Activated naive CD8-positive, alpha-beta T cell treated with anti-CD3 and anti-CD28 coated beads, Interleukin-2, amount 50 U/mL, for 24 hours (primary cell): ENCODE measurements at places on chromosomes 11 and 22.

DNA sequence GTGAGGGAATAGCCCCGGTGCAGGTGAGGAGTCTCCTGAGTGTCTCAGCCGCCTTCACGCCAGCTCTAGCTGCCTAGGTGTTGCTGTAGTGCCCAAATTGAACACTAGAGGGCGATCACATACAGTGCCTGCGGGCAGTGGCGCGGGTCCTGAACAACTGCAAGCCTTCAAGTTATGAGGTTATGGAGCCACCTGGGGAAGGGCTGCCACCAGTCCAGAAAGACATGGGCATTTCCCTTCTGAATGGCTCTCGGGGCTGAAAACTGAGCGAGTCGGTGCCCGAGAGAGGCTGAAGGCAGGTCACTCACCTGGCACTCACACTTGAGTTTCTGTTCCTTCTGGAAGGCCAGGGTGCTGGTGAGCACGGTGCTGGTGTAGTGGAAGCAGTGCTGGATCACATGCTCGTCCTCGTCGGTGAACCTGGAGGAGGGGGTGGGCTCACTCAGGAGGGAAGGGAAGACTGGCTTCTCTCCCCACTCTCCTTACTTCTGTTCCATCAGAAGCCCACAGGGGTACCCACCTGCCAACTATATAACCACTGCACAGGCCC, 88.4 kb downstream of the PDE2A start:
- DNase-seq = peak; percentile 67

DNA sequence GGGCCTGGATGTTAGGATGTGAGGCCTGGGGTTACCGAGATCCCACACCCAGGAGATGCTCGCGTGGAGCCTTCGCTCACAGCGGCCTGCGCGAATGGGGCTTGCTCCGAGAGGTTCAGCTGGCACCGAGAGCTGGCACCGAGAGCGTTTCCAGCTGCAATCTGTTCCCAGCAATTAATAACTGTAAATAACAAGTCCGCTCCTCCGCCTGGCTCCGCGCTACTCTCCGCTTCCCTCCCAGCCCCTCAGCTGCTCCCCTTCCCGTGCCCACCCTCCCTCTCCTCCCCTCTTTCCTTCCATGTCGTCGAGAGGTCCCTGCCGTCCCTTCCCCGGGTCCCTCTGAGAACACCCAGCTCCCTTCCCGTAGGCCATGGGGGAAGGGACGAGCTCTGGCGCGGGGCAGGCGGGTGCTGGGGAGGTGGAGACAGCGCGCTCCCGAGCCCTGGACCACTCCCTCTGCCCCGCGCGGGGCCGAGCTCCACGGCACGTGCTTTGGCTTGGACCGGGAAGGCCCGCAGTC, 110.8 kb downstream of the WNT7B start:
- no peak for DNase-seq

DNA sequence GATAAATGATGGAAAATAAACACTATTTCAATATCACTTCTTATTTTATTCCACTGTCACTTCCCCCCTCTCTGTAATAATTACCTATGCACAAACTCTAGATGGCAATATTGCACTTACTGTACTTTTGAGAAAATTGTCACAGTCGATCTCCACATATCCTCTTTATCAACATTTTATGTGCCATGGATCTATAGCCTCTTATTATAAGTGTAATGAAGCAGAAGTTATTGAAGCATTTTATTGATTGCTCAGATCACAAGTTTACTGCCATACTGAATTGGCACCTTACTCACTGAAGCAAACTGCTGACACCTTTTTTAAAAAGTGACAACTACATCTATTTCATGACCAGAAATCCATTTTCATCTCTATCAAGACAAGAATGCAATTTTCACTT, 133.4 kb downstream of the DCDC1 start:
- no peak for DNase-seq

DNA sequence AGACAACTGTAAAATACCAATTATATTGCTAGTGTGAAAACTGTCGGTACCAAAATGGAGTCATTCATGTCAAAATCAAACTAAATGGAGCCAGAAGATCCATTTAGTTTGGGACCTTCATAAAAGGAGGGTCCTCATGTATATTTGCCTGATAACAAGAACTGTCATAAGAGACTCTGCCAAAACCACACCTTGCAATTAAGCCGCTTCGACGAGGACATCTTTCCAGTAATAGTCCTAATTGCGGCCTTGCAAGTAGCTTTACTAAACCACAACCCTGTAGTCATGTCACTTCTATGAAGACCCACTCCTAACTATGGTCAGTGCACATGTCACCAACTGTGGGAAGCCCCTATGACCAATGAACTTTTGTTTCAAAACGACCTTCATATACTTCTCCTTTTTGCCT, 9.4 kb downstream of the UBQLN3 start:
- DNase-seq = no peak

DNA sequence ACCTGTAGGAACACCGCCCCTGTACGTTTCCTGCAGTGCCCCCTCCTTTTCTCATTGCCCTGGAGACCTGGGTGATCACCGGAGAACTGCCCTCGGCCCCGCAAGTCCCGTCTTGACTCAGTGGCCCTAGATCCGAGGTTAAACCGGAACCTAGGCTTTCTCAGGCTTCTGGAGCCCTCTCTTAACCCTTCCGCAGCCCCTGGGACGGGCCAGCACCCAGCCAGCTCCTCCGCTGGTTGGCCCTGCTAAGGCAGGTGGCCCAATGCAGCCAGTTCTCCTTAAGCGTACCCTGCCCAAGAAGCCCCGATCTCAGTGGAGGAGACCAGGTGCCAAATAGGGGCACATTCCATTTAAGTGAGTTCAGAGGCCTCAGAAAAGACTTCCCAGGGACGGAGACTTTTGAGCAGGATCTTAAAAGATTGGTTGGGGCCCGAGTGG, 776 bp downstream of the NLRX1 start:
- DNase-seq = peak; percentile 51

DNA sequence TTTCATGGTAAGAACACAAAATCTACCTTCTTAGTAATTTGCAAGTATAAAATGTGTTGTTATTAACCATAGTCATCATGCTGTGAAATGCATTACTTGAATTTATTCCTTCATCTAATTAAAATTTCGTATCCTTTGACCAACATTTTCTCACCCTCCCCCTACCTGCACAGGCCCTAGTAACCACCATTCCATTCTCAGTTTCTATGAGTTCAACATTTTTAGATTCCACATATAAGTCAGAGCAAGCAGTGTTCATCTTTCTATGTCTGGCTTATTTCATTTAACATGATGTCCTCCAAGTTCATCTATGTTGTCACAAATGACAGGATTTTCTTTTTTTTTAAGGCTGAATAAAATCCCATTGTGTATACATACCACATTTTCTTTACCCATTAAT, 43.5 kb upstream of the CCDC179 start:
- no peak for DNase-seq

DNA sequence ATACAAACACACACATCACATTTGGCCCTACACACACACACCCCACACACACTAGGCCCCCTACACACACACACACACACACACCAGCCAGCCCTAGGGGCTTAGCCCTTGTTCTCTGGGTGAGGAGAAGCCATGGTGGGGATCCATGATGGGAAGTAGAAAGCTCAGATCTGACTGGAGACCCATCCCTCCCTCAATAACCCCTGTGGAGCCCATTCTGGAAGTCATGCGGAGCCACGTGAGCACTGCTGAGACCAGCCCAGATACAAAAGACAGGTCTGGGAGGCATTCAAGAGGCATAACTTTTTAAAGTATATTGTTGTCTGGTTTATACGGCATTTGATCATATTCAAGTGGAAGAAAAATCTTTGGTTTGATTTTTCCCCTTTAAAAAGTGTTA, 448.5 kb downstream of the SOX6 start:
- DNase-seq = no peak

DNA sequence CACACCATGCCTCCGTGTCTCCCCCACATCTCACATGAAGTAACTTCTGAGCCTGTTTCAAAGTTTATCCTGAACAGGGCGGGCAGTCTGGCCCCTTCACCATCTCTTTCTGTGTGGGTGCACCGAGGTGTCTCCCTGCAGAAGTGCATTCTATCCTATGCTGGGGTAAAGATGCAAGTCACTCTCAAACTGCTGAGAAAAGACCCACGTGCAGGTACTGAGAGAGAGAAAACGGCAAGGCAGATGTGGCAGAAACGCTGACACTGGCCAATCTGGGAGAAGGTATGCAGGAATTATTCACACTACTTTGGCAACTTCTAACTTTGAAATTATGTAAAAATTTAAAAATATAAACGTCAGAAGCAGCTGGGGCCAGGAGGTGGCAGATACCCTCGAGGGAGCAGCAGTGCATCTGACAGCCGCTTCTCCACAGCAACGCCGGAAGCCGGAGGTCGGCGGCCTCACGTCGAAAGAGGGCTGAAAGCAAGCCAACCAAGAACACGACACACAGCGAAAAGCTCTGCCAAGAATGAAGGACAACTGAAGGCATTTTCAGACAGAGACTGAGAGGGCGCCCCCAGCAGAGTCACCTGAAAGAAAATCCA, 34.2 kb upstream of the MOB2 start:
- DNase-seq = no peak

DNA sequence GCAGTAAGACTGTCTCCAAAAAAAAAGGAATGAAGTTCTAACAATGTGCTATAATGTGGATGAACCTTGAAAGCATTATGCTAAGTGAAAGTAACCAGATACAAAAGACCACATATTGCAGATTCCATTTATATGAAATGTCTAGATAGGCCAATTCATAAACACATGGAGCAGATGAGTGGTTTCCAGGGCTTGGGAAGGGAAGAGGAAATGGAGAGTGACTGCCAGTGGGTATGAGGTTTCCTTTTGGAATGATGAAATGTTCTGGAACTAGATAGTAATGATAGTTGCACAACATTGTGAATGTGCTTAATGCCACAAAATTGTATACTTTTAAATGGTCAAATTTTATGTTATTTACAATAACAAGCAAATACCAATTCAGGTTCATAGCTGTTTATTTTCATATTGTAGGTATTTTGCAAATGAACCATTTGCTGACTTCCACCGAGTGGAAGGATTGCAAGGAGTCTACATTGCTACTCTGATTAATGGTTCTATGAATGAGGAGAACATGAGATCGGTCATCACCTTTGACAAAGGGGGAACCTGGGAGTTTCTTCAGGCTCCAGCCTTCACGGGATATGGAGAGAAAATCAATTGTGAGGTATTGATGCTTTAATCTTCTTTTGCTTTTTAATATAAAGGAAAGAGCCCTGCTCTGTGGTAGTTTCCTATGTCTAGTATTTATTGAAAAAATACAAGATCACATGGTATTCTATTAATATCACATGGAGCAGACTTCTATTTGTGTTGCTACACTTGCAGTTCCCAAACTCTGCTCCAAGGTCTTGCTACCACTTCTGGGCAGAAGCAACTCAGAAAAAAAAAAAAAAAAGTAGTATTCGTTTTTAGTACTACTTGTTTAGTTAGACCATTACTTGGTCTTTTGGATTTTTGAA, 67.7 kb upstream of the SORL1-AS1 start:
- DNase-seq = no peak

- DNase-seq = no peak
Observed at GRCh38 chr22:46379066-46379930, 43.8 kb downstream of the TRMU start.

- no peak for DNase-seq
Observed at GRCh38 chr22:22513619-22514018, 5.1 kb upstream of the ZNF280B start.

- no peak for DNase-seq
Observed at GRCh38 chr11:117849781-117850414, 25.4 kb upstream of the FXYD2 start.

DNA sequence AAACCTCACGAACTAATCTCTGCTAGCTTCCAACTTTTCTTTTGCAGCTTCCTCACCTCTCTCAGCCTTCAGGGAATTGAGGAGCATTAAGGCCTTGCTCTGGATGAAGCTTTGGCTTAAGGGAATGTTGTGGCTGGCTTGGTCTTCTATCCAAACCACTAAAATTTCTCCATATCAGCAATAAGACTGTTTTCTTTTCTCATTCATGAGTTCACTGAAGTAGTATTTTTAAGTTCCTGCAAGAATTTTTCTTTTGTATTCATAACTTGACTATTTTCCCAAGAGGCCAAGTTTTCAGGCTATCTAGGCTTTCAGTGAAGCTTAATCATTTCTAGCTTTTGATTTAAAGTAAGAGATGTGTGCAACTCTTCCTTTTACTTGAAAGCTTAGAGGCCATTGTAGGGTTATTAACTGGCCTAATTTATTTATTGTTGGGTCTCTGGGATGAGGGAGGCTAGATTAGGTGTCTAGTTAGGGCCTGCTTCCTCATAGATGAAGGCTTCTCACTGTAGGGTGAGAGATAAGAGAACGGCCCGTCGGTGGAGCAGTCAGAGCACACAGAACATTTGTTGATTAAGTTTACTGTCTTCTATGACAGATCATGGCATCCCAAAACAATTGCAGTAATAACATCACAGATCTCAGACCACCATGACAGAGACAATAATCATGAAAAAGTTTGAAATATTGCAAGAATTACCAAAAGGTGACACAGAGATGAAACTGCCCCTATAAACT, 33.2 kb downstream of the CSF2RB start:
- DNase-seq = no peak

GRCh38 chr11:10606536-10607208, 38.2 kb upstream of the LYVE1 start:
- DNase-seq = no peak

DNA sequence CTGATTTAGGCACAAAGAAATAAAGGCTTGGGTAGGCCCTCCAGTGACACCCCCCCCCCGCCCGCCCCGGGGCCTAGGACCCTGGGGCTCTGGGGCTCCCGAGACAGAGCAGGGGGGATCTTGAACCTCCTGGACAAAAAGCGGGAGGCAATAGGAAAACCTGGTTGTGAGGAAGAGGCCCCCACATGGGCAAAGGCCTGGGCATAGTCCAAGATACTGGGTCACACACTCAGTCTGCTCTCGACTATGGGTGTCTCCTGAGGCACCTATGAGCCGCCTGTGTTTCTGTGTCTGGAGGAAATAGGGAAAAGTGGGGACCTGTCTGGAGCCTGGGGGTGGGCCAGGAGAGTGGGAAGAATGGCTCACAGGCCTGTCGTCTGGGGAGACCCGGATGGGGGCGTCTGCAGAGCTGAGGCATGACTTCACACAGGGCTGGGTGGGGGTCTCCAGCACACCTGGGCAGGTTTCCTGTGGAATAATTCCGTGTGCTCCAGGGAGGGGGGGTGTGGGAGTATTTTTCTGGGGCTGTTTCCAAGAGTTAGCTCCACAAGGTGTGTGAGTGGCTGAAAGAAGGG, 2.4 kb upstream of the MN1 start:
- no peak for DNase-seq

- DNase-seq = no peak
Observed at GRCh38 chr22:33666279-33666960, 253.9 kb downstream of the LARGE1 start.

DNA sequence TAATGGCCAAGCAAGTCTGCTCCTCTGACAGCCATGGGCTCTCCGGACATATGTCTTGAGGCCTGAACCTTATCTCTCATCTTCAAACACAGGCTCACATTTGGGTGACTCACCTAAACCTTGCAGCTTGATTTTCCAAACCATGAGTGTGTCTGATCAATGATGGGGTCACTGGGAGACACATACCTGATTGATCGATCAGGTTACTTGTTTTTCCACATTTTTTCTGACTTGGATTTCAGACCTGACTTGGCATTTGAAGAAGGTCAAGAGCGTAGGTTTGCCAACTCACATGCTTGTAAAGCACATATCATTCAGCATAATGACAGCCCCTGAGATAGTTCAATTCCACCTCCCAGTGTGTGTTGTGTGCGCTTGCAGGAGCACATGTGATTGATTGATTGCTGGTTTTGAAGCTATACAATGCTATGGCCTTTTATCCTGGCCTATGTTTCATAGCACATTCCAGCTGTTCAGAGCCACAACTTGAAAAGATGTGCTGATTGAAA, 116.7 kb upstream of the KIRREL3 start:
- no peak for DNase-seq

- DNase-seq = no peak
Observed at GRCh38 chr11:113278925-113279324, 35.5 kb upstream of the TTC12 start.
